ENCODE measurements at places on chromosomes 12 and 14.
A peak's percentile ranks its signal among the peaks of the same experiment; 100 is the strongest.

DNA sequence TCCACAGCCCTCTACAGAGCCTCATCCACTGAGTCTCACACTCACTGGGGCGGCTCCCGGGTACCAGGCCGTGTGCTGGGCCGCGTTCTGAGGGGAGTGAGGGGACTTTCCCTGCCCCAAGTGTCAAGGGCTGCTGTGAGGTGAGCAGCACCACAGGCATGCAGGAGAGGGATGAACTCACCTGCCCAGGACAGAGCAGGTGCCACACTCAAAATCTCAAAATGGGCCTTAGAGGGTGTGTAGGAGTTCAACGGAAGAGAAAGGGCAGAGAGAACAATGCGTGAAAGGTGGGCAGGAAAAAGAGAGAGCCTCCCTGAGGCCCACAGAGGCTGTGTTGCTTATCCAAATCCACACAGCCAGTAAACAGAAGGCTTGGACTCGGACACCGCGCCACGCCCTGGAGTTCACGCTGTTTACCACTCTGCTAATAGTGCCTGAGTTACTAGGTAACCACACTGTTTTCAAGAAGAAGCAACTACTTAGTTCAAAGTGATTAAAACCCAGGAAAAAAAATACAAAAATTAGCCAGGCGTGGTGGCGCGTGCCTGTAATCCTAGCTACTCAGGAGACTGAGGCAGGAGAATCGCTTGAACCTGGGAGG lies 32.7 kb downstream of the TSPAN11 start:
- DNase-seq, result no peak

DNA sequence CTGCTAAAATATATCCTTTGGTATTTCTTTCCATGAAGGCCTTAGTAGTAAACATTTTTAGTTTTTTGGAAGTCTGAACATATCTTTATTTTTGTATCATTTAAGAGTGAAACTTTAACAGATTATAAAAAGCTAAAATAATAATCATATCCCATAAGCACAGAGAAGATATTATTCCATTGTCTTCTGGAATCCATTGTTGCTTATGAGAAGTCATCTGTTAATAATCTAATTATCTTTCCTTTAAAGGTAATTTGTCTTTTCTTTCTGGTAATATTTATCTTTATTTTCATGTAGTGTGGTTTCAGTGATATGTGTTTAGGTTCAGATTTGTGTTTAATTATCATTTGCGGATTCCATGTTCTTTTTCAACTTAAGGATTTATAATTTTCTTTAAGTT lies 261.7 kb downstream of the MSRB3 start:
- DNase-seq, result no peak

DNA sequence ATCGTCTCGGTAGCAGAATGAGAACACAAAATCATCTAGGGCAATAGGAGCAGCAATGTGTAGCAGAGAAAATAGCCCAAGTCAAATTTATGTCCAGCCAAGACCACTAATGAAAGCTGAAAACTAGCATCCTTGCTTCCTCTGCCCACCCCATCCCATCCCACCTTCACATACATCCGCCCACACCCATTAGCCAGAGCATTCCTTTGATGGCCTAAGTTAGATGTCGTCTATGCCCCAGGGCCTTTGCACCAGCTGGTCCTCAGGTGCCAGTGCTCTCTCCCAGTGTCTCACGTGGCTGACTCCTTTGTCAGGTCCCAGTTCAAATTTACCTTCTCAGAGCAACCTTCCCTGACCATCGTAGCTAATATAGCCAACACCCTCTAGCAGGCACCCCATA lies 17.8 kb upstream of the PPP2R5C start:
- DNase-seq, result no peak

GRCh38 chr12:46430340-46430948 lies 57.9 kb upstream of the SLC38A2 start:
- DNase-seq, result no peak

GRCh38 chr14:106840258-106840657 lies 1313.9 kb downstream of the TMEM121 start:
- DNase-seq, result no peak

GRCh38 chr12:49954863-49955830 lies 4.6 kb downstream of the AQP2 start:
- no peak for DNase-seq

DNA sequence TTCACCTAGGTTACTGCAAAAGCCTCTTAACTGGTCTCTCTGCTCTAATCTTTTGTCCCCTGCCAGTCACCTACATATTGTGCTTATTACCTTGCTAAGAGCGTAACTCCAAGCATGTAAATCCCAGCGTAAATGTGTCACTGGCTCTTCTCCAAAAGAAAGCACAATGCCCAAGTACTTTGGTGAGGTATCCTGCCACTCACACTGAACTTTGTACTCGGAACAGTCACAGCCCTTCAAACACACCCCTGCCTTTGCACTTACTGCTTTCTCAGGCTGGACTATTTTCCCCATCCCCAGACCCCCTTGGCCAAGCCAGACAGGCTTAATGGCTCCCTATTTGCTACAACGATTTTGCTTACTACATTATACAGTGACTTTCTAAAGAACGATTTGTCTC lies 31.7 kb downstream of the GALNT4 start:
- no peak for DNase-seq

DNA sequence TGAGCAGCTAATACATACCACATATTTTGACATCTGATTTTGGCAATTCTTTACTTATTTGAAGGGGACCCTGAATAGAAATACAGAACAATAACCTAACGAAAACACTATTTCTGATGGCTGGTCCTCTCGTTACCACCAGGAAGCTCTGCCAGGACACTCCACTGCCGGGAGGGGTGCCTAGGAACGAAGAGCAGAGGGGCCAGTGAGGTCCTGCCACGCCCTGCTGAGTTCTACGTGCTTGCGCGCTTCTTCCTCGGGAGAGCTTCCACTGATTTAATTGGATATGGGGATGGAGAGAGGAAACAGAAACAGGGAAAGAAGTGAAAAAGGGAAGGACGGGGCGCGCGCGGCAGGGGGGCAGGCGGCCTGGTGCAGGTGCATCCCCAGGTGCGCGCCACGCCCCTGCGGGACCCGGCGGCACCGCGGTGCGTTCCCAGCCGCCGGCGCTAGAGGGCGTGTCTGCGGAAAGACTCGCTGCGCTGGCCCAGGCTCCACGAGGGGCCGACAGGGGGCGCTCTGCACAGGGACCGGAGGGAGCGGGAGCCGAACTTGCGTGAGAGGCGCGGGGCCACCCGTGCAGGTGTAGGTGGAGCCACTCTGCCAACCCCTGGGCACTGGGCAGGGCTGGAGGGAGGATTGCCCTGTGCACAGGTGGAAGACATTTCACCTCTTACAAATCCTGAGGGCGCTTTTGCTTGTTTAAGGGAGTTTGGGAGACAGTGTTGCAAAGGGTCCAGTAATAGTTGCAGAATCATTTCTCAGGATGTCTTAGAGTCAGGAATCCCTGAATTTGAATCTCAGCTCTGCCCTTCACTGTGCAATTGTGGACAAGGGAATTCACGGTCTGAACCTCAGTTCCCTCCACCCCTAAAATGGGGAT lies 986.3 kb upstream of the TMEM132C start:
- no peak for DNase-seq

DNA sequence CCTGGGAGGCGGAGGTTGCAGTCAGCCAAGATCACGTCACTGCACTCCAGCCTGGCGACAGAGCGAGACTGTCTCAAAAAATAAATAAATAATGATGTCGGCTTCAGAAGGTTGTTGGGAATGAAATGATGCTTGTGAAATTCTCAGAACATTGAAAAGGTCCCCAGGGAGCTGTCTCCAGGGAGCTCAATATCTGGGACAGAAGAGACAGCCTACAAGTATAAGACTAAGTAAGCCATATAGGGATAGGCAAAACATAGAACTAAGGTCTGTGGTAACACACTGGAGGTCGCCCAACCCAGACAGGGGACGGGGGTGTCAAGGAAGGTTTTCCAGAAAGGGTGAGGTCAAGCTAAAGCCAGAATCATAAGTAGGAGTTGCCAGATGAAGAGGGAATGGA lies 29.5 kb upstream of the HSPB8 start:
- no peak for DNase-seq

- no peak for DNase-seq
Measured at GRCh38 chr12:33830070-33830469, 192.2 kb upstream of the ALG10 start.

DNA sequence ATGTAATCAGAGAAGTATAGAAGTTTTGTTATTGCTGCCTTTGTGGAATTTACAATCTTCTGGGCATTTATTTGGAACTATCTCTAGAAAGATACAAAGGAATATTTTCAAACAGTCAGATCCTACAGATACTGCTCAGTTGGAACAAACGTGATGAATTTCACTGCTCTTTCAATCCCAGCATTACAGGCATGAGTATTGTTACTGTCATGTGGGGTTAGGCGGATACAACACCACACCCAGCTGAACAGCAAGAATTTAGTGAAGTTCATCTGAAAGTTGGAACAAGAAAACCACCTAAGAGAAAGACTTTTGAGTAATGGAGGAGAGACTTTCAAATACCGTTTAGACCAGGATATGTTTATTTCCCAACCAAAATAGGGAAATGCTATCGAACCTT lies 123.3 kb upstream of the PLXNC1 start:
- DNase-seq, result no peak

DNA sequence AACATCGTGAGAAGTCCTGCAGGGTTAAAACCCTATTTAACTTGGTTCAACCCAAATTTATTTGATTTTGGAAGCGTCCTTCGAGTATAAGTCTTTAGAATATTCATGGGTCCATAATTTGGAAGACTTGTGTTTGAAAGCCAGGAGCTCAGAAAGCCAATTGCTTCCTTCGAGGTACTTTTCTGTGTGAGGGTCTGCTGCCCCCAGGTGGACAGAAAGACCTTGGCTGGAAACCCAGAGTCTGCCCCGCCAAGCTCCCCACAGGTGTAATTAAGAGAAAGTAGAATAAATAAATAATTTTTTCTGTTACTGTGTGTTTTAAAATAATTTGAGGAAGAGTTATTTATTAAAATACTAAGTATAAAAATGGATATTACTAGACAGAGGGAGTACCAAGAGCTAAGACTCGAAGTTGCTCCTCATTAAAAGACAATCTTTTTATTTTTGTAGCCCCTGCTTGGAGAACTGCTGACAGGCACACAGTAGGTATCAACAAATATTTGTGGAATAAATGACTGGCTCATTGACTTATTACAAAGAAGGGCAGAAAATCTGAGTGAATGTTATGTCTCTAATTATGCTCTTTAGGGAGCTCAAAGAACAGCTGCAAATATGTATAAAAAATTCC lies 105.8 kb downstream of the PAH start:
- DNase-seq, result no peak

DNA sequence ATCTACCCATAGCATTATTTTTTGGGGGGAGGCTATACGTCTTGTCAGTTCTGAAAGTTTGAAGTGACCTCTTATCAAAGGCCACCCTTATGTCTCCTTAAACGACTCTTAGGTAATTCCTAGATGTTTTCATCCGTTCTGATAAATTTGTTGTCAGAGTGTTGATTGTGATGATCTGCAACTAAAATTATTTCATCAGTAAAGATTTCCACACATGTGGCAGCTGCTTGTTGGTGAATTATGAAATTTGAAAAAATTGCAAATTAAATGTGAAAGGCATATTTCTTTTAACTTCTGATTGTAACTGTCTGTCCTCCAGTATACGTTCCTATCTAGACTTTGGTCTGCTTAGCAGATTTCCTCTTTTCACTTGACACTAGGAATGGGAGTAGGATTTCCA lies 1.4 kb downstream of the ADIPOR2 start:
- no peak for DNase-seq

DNA sequence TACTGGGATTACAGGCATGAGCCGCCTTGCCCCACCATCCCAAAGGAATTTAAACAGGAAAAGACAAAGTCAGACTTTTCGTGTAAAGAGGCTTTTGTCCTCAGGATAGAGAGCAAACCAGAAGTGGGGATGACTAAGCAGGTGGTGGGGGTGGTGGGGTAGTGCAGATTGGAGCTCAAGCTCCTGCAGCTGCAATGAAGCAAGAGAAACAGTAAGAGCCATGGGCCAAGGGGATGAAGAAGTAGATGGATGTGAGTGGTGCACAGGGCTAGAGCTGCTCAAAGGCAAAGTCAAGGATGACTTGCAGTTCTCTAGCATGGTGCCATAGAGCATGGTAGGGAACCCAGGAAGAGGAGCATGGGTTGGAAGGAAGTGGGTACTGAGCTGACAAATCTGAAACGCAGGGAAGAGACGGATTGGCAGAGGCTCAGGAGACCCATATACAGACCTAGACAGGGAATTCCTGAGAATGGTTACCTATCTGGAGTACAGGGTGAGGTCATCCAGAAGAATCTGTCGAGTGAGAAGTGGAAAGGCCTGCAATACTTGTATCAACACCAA lies 11.4 kb upstream of the RNF34 start:
- DNase-seq, result no peak

GRCh38 chr12:81692008-81692407 lies 67.1 kb downstream of the PPFIA2 start:
- DNase-seq, result no peak

DNA sequence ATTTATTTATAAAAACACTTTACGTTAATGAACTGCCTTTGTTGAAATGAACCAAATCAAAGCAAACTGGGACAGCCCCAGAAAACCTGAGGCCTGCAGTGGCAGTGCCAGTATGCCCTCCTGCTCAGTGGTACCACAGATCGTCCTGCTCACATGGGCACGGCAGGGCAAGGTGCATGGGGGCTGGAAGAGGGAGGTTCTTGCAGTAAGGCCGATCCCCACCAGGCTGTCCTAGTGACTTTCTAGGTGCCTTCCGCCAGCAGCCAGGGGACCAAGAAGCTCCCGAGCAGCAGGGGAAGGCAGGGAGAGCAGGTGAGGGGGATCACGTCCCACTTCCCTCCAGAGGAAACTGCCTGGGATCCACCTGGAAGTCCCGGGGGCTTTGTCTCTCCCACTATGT lies 63.9 kb downstream of the TESC start:
- DNase-seq, result peak; percentile 7

- DNase-seq, result peak; percentile 40
Measured at GRCh38 chr14:93430315-93431035, at the start of gene UNC79. UNC79 (plus strand) TSS chr14:93430939; CDS start chr14:93431030, 91 bp downstream.

DNA sequence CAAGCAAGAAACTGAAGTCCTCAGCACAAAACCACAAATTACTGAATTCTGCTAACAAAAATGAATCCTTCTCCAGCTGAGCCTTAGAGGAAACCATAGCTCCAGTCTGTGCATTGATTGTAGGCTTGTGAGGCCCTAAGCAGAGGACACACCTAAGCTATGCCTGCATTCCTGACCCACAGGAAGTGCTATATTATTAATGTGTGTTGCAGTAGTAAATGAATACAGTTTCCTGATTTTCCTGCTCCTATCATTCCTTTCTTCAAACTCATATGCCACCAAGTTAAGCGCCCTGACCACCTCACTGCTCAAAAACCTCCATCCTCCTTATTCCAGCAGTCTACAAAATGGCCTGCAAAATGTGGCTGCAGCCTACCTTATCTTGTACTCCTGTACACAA lies 151.9 kb upstream of the ABCD2 start:
- no peak for DNase-seq

Data from left hindlimb (tissue), 1 donor.